GM12878 (cell line): ENCODE measurements at places on chromosomes 7 and 10.

GRCh38 chr7:50697748-50698147 lies 84.9 kb downstream of the GRB10 start:
- no peak overlapping the region for H3K4me3 ChIP-seq
- no peaks in the 10 kb centered on the region for H3K4me1 ChIP-seq
- H3K27ac ChIP-seq: no peak overlapping the region
- H3K36me3 ChIP-seq: no peaks in the 10 kb centered on the region
- no peak for DNase-seq
- peaks cover 2% of the 10 kb centered on the region; the same call in 1 of the 2 replicates for H3K27me3 ChIP-seq

- H3K27me3 ChIP-seq: no peaks in the 10 kb centered on the region
- no peaks in the 10 kb centered on the region for H3K4me1 ChIP-seq
- no peak overlapping the region for H3K4me3 ChIP-seq
- DNase-seq: no peak
- no peaks in the 10 kb centered on the region for H3K36me3 ChIP-seq
- no peak overlapping the region for H3K27ac ChIP-seq
Observed at GRCh38 chr10:33535866-33536265, 201.4 kb upstream of the NRP1 start.

GRCh38 chr7:150451097-150451793 lies 815 bp downstream of the GIMAP8 start:
- DNase-seq: peak; percentile 79
- peak overlapping the region; percentile 87 for H3K27ac ChIP-seq
- peak overlapping the region; percentile 69; the same call in 1 of the 2 replicates for H3K4me3 ChIP-seq

GRCh38 chr10:78209970-78210369 lies 176.3 kb downstream of the RPS24 start:
- no peak for DNase-seq
- no peak overlapping the region for H3K27ac ChIP-seq
- peaks cover 14% of the 10 kb centered on the region for H3K4me1 ChIP-seq
- H3K36me3 ChIP-seq: no peaks in the 10 kb centered on the region
- H3K4me3 ChIP-seq: no peak overlapping the region
